ENCODE measurements at places on chromosomes 5 and 9.

DNA sequence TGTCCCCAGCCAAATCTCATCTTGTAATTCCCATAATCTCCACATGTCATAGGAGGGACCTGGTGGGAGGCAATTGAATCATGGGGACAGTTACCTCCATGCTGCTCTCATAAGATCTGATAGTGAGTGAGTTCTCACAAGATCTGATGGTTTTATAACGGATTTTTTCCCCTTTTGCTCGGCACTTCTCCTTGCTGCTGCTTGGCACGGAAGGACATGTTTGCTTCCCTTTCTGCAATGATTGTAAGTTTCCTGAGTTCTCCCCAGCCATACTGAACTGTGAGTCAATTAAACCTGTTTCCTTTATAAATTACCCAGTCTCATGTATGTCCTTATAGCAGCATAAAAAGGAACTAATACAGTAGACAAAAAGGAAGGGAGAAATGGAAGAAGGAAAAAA is 76.7 kb upstream of the CCNG1 start:
- no peak for DNase-seq

- no peak for DNase-seq
Measured at GRCh38 chr5:90000351-90000750, 409.2 kb downstream of the CETN3 start.

DNA sequence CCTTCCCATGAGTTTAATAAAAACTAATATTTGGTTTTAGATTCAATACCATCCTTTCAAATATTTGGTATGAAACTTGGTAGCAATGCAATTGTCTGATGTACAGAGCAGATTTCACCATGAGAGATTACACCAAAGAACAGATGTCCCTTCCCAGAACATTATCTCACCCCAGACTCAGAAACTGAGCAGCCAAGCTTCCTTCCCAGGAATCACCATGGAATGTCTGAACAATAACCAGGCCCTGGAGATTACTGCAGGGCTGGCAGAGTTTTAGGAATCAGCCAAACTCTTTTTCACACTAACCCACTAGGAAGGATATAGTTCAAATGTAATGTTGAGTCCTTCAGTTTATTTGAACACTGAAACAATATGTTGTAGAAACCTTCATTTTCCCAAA is 23.9 kb downstream of the CLTA start:
- DNase-seq = no peak

- DNase-seq = no peak
Measured at GRCh38 chr9:15206903-15207696, 99.9 kb downstream of the TTC39B start.

GRCh38 chr9:136602193-136602885 is 56.5 kb upstream of the NOTCH1 start:
- no peak for DNase-seq

DNA sequence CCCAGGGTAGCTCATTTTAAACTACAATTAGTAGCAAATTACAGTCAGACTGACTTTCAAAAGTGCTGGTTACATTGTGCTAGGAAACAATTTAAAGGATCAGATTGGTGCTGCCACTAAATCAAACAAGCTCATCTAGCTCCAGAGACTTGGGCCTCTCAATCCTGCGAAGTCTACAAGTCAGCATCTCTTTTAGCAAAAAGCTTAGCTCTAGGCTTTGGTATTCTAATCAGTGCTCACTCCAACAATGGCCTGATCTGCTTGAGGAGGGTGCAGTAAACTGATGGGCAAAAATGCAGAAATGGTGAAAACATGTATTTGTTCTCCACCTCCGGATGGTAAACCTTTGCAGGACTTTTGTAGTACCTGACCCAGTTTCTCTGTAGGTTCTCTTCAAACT is 47.0 kb upstream of the SEMA6A start:
- DNase-seq = no peak

DNA sequence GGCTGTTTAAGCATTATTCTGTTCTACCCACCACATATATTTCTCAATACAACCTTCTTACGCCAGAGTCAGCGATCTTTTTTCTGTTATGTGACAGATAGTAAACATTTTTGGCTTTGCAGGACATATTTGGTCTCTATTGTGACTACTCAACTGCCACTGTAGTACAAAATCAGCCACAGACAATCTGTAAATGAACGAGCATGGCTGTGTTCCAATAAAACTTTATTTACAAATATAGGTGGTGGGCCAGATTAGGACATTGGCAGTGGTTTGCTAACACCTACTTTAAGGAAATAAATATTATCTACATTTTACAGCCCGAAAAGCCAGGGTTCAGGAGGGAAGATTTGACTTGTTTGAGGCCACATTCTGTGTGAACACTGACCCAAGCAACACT is 40.2 kb upstream of the FBXW11 start:
- DNase-seq = no peak

- DNase-seq = no peak
Measured at GRCh38 chr9:32725066-32725860, 58.1 kb upstream of the TMEM215 start.

- no peak for DNase-seq
Measured at GRCh38 chr5:40486437-40487275, 193.1 kb upstream of the PTGER4 start.

DNA sequence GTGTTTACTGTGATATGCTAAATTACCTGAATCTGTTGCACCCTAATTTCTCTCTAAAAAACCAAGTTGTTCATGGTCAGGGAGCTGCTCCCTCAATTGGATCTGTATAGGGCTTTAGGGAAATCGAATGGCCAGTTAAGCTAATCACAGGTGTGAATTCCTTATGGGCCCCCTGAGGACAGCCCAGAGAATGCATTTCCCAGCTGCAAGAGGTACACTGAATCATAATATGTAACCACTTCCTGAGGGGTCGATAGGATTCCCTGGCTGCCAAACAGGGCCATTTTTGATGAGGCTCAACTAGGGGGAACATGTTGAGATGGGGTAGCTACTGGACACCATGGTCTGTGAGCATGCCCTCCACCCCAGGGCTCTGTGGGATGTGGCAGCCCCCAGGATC is 478.6 kb downstream of the CCDC171 start:
- no peak for DNase-seq

- DNase-seq = peak; percentile 1
Measured at GRCh38 chr9:2677915-2678889, 39.1 kb upstream of the KCNV2 start.

DNA sequence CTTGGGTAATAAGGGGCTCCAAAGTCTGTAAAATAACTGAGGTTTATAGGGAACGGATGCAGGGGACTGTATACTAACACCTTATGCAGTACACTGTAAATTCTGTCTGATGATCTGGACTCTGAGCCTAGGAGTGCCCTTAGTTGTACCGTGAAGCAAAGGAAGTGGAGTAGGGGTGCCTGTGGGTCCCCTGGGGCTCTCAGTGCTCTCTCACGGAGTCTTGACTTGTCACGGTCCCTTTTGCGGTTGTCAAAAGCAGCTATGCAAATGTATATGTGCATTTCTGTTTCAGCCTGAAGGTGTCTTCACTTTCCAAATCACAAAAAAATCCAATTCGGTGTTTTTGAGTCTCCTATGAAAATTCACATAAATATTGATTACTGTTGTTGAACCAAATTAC is 17.8 kb downstream of the DMRT1 start:
- DNase-seq = no peak

- peak; percentile 79 for DNase-seq
Measured at GRCh38 chr5:134527156-134527960, 1.9 kb downstream of the JADE2 start.

DNA sequence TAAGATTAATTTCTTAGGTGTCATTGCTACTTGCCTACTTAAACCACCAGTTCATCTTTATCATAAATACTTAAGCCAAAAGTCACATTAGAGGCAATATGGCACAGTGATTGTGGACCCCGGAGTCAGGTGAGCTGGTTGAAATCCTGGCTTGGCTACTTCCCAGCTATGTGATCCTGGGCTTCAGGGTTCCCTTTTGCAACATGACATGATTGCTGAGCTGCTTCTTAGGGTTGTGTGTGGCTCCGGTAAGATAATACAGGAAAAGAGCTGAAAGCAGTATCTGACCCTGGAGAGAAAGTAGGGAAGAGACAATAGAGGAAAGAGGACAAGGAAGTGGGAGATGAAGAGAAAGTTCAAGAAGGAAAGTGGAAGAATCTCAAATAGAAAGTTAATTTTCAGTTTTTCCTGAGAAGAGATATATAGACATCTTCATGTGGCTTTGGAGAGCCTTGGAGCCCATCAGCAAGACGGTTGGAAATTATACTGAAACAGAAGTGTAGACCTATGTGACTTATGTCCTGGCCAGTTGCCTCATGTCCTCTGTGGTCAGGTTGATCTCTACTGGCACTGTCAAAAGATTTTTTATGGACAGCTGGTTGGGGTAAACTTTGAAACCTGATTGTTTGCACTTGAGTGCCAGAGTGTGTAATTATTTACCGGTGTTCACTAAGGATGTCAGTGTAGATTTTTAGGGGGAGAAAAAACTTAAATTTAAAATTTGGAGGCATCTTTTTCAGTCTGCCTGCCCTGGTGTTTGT is 93.2 kb downstream of the GHR start:
- no peak for DNase-seq

- DNase-seq = no peak
Measured at GRCh38 chr5:119808474-119808873, 179.1 kb downstream of the FAM170A start.

DNA sequence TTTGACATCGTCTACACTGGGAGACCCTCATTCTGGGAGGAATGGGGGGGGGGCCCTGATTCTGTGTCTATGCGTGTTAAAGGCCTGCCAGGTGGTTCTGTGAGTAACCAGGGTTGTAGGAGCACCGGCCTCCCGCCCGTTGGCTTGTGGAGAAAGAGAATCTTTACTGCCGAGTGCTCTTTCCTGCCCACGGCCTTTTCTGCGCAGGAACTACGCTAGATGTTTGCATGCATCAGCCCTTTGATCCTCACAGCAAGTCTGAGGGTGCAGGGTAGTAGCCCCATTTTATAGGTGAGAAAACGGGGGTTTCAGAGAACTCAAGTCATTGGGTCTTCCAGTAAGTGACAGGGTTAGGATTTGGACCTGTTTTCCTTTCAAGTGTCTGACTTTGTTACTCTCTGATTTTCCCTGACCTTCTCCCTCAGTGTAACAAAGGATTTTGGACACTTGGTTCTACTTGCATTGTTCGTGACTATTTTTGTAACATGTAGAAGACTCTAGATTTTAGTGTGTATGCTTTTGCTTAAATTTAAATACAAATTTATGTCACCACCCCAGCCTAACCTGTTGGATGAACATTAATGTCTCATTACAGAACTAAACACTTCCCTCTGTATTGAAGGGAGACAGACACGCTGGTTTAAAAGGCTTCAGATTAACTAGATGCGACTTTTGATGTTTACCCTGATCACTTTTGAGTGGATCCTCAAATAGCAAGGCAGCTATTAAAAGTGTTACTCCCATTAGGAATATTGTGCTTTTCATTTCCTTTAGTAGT is 22.0 kb downstream of the MAST4 start:
- no peak for DNase-seq

- no peak for DNase-seq
Measured at GRCh38 chr5:19978476-19978875, 9.5 kb downstream of the CDH18 start.

- no peak for DNase-seq
Measured at GRCh38 chr9:78674874-78675273, 377.9 kb downstream of the PSAT1 start.

DNA sequence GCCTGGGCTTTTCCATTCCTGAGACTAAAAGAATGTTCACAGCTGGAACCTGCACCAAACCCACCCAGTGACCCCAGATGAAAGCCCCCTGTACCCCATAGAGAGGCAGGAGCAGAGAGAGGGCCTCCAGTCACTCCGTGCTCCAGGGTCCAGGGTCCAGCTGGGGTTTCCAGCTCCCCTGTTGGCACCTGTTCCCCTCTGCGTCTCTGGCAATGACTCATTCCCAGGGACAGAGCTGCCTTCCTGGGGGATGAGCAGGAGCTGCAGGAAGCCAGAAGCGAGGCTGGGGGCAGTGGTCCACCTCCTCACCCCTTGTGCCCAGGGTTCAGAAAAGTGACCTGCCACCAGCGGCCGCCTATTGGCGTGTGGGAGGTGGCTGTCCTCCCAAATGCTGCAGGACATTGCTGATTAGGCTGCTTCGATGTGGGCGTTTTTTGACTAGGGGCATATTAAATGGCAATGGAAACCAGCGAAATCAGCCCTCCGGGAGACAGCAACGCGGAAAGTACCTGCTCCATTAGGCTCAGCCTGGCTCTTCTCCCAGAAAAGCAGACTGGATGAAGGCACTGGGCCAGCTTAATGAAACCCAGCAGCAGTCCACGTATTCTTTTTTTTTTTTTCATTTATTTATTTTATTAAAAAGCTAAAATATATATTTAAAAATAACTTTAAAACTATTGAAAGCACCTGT is 97.4 kb downstream of the DAP start:
- DNase-seq = no peak

- no peak for DNase-seq
Measured at GRCh38 chr9:105299190-105299854, 54.9 kb downstream of the SLC44A1 start.

- DNase-seq = no peak
Measured at GRCh38 chr5:167631191-167631590, 660.3 kb upstream of the WWC1 start.

- DNase-seq = no peak
Measured at GRCh38 chr5:6736524-6737042, 23.4 kb downstream of the TENT4A start.

- no peak for DNase-seq
Measured at GRCh38 chr9:113805486-113806132, 70.5 kb upstream of the ZNF618 start.

GRCh38 chr9:133225171-133226011 is 16.3 kb upstream of the OBP2B start:
- no peak for DNase-seq

DNA sequence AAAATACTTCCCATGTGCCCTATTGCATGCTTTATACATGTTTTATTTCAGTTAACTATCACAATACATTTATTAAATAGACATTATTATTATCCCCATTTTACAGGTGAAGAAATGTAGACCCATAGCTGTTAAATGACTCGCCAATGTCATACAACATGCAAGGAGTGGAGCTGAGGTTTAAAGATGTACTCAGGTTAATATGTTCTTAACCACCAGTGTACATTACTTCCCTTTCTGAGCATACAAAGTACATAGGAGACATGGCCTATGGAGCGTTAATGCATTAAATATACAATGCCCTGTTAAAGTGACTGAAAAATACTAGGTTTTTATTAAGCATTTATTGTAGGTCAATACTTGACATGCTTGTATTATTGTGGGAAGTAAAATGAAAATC is 407.0 kb downstream of the PDE4D start:
- DNase-seq = no peak

GRCh38 chr5:149544028-149544420 is 7.2 kb downstream of the CSNK1A1 start:
- DNase-seq = no peak

GRCh38 chr5:27328480-27328879 is 290.1 kb upstream of the CDH9 start:
- no peak for DNase-seq

DNA sequence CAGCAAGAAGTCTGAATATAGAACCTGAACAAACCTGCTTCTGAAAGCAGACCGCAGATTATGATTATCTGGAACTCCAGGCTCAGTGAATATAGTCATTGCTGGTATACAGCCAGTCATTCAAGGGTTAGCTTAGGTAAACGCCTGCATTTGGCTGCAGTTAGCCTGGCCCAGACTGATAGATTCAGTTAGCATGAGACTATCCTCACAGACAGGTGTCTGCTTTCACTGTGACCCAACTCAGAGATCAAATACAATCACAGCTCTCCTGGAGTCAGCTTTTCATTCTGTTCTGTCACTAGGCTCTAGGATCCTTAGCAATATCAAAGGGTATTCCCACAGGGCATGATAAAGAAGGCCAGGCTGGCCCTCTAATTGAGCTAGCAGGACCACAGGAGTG is 138.6 kb upstream of the PLCXD3 start:
- no peak for DNase-seq

All from COR-L47 (cell line).